Amniotic epithelial cell (primary cell): ENCODE measurements at places on chromosomes 13 and 19.

GRCh38 chr13:80921541-80921940 is 580.6 kb upstream of the SPRY2 start:
- no peak for DNase-seq

GRCh38 chr19:16946951-16947940 is 58.4 kb downstream of the F2RL3 start:
- DNase-seq = no peak

DNA sequence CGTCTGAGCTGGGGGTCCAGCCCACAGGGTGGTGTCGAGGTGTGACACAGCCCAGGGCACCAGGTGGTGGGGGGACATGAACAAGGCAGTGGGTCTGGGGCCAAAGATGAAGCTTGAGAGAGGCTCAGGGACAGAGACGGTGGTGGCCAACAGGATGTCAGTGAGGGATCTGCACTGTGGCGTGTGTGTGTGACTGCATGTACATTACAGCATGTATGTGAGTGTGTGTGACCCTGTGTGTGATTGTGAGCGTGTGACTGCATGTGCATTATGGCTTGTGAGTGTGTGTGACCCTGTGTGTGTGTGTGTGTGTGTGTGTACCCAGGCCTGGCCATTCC is 1.6 kb downstream of the ADAMTS10 start:
- DNase-seq = no peak

DNA sequence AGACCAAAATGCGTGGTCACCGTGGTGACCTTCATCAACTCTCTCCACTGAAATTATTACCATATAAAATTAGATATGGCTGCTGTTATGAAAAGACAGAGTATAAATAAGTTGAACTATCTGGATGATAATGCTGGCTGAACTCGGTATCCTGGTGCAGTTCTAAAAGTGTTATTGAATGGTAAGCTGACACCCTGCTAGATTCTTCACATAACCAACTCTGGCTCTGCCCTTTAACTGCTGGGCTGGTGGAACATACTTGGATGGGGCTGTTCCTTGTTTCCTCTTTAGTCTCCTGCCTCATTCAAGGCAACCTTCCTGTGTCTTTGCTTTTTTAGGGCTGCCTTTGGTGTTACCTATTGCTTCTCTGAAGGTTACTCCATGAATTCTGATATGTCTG is 106.9 kb downstream of the FGF9 start:
- no peak for DNase-seq

- DNase-seq = no peak
These were observed 252.8 kb downstream of the RFC3 start for GRCh38 chr13:34070544-34071303.

DNA sequence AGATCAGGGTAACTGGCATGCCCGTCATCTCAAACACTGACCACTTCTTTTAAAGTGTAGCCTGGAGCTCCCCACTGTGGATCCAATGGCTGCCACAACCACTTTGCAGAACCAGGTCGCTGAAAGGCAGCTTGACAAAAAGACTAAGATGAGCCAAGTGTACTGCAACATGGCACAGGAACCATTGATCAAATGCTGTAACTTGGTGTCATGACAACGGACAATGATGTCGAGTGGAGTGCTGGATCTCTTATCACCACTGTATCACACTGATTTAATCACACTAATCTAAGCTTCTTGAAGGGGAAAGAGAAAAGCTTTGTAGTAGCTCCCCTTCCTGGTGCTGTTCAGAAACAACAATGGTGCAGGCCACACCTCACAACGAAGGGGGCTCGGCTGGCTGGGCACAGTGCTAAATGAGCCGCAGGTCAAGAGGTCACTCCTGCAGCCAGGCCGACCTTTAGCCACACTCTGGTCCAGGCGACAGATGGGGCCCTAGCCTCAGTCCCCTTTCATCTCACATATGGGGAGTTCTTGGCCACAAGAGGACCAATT is 2.2 kb upstream of the TNFRSF19 start:
- DNase-seq = no peak

DNA sequence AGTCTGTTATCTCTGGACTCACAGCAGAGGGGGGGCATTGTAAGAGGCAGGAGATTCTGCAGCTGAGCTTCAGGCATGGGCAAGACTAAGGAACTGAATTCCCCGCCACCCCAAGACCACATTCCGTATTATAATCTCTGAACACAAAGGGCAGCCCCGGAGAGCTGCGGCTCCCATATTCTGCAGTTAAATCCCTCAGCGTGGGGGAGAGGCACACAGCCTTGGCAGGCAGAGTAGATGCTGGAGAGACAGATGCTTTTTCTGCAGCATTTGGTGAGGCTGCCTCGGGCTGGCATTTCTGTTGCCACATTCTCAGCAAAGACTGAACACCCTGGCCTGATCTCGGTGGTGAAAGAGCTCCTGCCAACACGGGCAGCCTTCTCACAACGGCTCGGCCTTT is 12.9 kb downstream of the CHAF1A start:
- DNase-seq = peak; percentile 76

GRCh38 chr13:27962982-27963381 is 6.1 kb downstream of the CDX2 start:
- no peak for DNase-seq

DNA sequence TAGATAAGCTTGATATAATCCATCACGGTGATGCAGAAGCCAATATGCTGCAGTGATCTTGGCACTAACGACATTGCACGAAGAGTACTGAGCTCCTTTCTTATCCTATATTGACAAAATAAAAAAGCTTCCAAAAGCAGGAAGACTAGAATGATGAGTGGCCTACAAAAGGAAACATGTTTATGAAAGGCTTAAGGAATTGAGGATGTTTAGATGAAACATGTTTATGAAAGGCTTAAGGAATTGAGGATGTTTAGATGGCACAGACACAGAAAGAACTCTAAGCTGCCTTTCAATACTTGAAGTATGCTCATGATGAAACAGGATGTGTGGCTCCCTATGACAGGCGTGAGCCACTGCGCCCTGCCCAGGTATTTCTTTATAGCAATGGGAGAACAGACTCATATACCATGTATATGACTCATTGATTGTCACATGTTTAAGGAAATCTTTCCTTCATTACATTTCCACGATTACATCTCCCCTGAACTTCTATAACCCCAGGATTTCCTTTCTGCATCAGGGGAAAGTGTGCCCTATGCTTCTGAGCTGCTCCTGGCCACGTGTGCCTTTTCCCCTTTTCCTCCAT is 690.8 kb upstream of the ARGLU1 start:
- peak; percentile 24 for DNase-seq

- DNase-seq = no peak
These were observed 3.3 kb upstream of the ZNF580 start for GRCh38 chr19:55637534-55637933.

GRCh38 chr13:46088821-46089562 is 15.8 kb downstream of the CPB2 start:
- peak; percentile 2 for DNase-seq

DNA sequence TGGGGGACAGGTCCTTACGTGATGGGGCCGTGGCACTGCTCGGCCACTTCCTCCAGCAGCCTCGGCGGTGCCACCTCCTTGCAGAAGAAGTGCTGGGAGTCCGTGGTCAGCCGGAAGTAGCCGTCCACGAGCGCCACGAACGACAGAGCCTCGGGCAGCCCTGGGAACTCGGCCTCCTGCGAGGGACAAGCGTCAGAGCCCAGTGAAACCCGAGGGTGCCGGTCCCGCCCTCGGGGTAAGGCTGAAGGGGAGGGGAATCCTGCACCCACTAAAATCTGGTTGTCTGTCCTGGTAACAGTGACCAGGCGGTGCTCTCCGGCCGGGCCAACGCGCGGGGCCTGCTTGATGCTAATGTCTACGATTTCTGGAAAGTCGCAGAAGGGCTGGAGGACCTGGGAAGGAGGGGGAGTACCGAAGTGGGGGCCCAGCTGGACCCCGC is 6.4 kb downstream of the JAK3 start:
- no peak for DNase-seq

DNA sequence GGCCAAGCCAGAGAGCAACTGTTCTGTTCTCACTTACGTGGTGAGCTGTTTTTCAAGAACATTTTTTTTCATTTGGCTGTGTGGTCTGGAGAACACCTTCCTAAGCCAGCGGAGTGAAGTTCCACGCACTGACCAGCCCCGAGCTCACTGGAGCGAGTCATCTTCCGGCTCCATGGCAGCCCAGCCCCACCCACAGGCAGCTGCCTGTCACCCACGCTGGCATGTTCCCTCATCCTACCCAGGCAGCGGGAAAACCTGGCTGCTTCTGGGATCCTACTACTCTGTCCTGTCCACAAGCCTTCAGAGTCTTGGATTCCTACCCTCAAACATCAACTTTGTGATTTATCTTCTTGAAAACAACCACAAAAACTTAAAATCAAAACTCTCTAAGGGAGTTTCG is 76.2 kb downstream of the GGACT start:
- DNase-seq = peak; percentile 53

GRCh38 chr13:21014139-21014501 is 47.3 kb downstream of the LATS2 start:
- no peak for DNase-seq

- peak; percentile 53 for DNase-seq
These were observed 13.5 kb downstream of the PLPP2 start for GRCh38 chr19:277581-278165.
